ENCODE measurements at places on chromosomes 7 and 10. TPM values are rescaled to one million over a fixed set of nuclear protein-coding genes. Genes with fewer than 3 reads are reported as not detected.

GRCh38 chr10:116536810-116537209 is 8.9 kb upstream of the PNLIP start:
- no peaks in the 10 kb centered on the region for H3K36me3 ChIP-seq
- no peaks in the 10 kb centered on the region for H3K4me1 ChIP-seq
- H3K27me3 ChIP-seq = no peaks in the 10 kb centered on the region
- no peak overlapping the region for H3K4me3 ChIP-seq
- H3K27ac ChIP-seq = no peak overlapping the region

DNA sequence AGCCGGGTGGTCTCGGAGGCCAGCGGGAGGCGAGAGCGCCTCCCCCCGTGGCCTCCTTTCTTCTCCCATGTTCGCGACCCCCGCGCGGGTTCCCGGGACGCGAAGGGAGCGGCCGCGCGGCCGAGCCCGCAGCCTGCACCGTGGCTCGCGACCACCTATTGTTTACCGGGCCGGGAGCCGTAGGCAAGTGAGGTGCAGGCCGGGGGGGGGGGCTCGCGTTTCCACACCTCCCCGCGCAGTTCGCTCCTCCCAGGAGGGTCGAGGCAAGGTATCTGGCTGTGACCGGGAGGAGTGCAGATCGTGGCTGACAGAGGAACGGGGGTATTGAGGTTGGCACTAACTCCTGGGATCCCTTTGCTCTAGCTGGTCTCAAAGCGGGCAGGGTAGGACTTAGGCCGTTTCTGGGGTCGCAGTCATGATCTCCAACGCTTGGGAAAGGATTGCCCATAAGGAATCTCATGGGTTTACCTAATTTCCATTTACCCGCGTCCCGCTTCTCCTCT is 734 bp downstream of the PTPN12 start:
- H3K36me3 ChIP-seq = no peaks in the 10 kb centered on the region
- peak overlapping the region; percentile 96 for H3K27ac ChIP-seq
- H3K27me3 ChIP-seq = no peaks in the 10 kb centered on the region
- peaks cover 48% of the 10 kb centered on the region for H3K4me1 ChIP-seq
- peak overlapping the region; percentile 89 for H3K4me3 ChIP-seq
- peak; percentile 47 for DNase-seq

- H3K4me1 ChIP-seq = peaks cover 39% of the 10 kb centered on the region
- H3K4me3 ChIP-seq = peak overlapping the region; percentile 64
- peak overlapping the region; percentile 78 for H3K27ac ChIP-seq
- DNase-seq = peak; percentile 88
Observed at GRCh38 chr10:63628526-63629362, 107.5 kb downstream of the REEP3 start.

DNA sequence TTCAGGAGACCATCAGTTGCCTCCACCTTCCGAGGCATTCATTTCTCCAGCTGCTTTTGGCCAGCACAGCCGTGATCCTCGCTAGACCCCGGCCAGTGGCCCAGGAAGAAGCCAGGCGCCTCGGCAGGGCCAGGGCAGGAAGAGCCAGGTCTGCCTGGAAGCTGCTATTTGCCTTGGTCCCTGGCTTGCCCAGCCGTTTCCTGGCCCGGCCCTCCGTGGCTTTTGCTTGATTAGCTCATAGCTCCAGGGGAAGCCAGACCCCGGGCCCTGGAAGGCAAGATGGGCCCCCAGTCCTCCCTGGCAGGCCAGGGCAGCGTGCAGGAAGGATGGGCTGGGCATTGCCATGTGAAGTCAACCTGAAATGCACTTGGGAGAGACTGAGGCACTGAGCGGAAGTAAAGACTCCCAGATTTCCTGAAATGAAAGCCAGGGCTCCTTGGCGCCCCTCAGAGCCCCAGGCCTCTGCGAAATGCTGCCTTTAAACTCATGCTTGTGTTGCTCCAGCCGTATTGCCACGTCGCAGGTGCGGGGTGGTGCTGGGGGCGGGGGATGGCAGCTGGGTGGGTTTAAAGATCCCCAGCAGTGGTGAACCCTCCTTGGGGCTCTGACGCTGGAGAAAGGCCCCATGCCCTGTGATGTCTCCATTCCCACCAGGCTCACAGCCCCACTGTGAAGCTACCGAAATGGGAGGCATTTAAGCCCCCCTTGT is 160.6 kb downstream of the GRK5 start:
- peaks cover 89% of the 10 kb centered on the region for H3K4me1 ChIP-seq
- no peak for DNase-seq
- H3K36me3 ChIP-seq = peaks cover 16% of the 10 kb centered on the region
- peak overlapping the region; percentile 88 for H3K27ac ChIP-seq
- H3K27me3 ChIP-seq = no peaks in the 10 kb centered on the region

- DNase-seq = no peak
- H3K27me3 ChIP-seq = no peaks in the 10 kb centered on the region
- H3K36me3 ChIP-seq = no peaks in the 10 kb centered on the region
- H3K4me1 ChIP-seq = no peaks in the 10 kb centered on the region
Observed at GRCh38 chr7:27972276-27972675, 208.3 kb downstream of the JAZF1 start.

The PROSER2 gene
- 0.80 TPM for polyA plus RNA-seq

The SLC26A3 gene
- not detected for polyA plus RNA-seq
